Activated CD4-positive, alpha-beta memory T cell treated with anti-CD3 and anti-CD28 coated beads for 36 hours (primary cell): ENCODE measurements at places on chromosomes 16 and 17.

GRCh38 chr16:50696575-50697420, 3.4 kb downstream of the NOD2 start:
- DNase-seq = peak; percentile 90

DNA sequence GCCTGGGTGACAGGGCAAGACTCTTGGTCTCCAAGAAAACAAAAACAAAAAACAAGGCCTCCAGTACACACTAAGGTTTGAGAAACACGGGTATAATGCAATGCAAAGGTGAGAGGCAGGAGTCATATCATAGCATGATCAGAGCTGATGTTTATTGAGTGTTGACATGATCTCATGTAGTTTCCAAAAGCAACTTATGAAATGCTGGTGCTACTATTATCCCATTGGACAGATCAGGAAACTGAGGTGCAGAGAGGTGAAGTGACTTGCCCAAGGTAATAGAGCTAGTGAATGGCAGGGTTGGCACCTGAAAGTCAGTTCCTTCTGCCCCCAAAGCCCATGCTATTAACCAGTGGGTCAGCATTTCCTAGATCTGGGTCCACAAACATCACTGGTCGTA, 3.1 kb upstream of the NPIPB7 start:
- no peak for DNase-seq

GRCh38 chr17:21351366-21352065, 24.6 kb upstream of the KCNJ12 start:
- no peak for DNase-seq

DNA sequence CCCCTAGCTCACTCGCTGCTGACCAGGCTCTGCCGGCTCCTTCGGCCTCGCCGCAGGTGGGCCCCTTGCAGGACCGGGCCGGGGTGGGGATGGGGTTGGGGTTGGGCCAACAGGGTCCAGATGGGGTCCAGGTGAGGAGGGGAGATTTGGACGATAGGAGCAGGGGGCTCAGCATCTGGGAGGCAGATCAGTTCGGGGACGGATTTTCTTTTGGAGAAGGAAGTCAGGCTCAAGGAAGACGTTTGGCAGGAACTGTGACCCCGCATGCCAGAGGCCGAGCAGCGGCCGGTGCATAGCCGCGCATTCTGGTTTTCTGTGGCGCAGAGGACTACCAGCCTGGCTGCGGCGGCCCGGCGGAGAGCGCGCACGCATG, 845 bp upstream of the ALDOA start:
- DNase-seq = no peak

DNA sequence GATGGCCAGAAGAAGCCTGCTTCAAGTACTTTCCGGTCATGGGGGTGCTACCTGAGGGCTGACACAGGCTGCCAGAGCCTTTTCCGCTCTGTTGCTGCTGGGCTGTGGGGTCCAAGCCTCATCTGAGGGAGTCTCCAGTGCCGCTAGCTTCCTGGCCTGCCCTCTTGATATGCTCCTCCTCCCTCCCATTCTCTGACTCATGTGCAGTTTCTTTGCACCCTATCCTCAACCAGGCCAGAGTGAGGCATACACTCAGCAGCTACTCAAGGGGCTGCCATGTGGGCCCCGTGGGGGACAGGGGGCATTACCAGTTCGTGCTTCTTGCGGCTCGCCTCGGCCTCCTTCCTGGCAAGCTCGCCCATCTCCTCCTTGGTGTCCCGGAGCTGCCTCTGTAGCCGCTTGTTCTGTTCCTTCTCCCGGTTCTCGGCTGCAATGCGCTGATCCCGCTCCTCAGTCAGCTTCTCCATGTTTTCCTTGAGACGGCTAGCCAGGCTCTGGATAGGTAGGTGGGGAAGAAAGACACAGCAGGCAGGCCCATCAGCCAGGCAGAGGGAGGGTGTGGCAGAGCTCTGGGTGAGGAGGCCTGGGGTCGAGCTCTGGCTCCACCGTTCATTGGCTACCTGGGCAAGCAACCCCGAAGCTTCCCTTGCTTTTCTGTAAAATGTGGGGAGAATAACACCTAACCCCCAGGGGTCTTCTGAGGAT, 43.8 kb downstream of the PIPOX start:
- DNase-seq = no peak

DNA sequence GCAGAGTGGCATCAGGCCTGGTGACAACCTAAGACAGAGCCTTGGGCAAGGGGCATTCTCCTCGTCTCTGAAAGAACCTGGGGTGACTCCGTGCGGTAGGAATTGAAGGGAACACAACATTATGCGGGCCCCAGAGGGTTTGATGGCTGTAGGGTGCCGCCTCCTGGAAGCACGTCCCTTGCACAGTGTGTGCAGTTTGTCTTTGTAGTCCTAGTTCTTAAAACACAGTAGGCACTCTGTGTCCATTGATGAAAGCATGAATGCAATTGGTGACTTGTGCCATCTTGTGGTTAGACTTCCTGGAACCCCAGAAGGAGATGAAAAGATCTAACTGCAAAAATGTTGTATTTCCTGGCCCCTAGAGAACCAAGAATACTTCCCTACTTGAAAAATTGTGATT, 279.8 kb downstream of the UTP18 start:
- DNase-seq = peak; percentile 13

DNA sequence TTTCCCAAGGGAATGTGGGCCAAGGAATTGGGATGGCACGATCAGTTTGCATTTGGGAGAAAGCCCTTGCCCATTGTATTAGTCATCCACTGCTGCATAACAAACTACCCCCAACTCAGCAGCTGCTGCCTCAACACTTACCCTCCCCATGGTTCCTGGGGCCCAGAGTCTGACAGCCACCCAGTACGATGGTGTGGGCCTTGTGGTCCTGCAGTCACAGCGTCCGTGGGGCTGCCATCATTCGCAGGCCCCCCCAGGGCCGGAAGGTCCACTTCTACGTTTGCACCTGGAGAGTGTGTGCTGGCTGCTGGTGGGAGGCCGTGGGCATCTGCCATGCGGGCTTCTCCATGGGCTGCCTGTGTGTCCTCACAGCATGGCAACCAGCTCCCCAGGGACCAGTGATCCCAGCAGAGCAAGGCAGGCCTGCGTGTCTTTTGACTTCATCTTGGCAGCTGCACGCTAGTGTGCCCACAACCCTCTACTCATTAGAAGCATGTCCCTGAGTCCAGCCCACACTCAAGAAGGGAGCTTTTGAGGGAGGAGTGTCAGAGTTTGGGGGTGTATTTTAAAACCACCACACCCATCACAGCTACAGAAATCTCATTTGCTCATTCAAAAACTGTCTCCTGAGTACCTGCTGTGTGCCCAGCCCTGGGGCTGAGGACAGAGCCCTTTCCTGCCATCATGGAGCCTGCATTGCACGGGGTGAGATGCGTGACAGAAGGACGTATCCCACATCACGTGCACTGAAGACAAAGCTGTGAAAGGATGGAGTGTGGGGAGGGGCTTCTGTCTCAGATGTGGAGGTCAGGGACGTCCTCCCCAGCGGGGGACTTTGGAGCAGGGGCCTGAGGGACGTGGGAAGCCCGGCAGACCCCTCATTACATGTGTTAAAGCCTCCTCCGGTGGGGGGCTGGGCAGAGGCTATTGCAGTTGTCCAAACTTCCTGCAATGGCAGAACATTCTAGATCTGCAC, 185.0 kb upstream of the ZNF469 start:
- DNase-seq = no peak

DNA sequence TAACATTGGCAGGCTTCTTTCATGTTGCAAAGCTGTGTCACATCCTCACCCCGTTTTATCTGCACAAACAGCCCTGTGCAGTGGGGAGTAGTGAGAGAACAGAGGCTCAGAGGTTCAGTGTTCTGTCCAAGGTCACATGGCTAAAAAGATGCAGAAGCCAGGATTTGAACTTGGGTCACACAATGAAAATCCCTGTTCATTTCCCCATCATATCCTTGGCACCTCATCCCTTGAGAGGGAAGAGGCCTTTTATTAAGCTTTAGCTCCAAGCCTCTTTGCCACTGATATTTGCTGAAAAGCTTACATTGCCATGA, 106.6 kb downstream of the AMFR start:
- no peak for DNase-seq

- peak; percentile 40 for DNase-seq
These were observed 7.2 kb downstream of the SRCIN1 start for GRCh38 chr17:38598536-38598935.

DNA sequence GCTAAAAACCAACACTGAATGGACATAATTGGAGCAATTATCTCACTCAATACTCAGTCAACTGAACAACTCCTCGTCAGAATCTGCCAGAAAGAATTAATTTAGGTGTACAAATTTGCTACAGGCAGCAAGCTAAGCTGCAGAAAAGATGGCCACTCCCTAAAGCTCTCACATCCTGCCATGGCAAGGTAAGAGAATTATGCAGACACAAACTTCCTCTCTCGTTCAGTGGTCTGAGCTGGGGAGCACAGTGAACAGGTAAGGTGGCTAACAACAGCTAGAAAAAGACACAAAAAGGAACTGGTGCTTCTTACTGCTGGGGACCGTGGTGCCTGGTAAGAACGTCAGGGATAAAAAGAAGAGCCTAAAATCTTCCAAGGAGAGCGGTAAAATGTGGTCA, 74.9 kb upstream of the BCAR1 start:
- no peak for DNase-seq

- DNase-seq = no peak
These were observed 35.7 kb downstream of the CYTH1 start for GRCh38 chr17:78746263-78746948.
